Smooth muscle cell of the umbilical artery (primary cell): ENCODE measurements at places on chromosomes 1 and 21. TPM values are rescaled to one million over a fixed set of nuclear protein-coding genes. Genes with fewer than 3 reads are reported as not detected.

The C4BPB gene
- not detected in 2 replicates for total RNA-seq

The PTCH2 gene
- total RNA-seq: under 0.01 and 0.05 TPM in 2 replicates

The LCE2B gene
- total RNA-seq: not detected in 2 replicates

The UBL4B gene
- total RNA-seq: not detected in 2 replicates

The HLX gene
- total RNA-seq: 5.4 and 5.6 TPM in 2 replicates

The AIM2 gene
- total RNA-seq: under 0.01 and 0.46 TPM in 2 replicates

The PCNX2 gene
- total RNA-seq: 22.7 and 29.7 TPM in 2 replicates

The GTF2B gene
- 32.4 and 46.9 TPM in 2 replicates for total RNA-seq

The CHRM3 gene
- total RNA-seq: 0.59 and 2.8 TPM in 2 replicates

The GPR37L1 gene
- total RNA-seq: 0.05 and 0.30 TPM in 2 replicates

The TMEM82 gene
- not detected in 2 replicates for total RNA-seq
